Activated naive CD4-positive, alpha-beta T cell treated with anti-CD3 and anti-CD28 coated beads for 36 hours (primary cell): ENCODE measurements at places on chromosomes 3 and 15.

- DNase-seq, result no peak
These were observed 6.2 kb upstream of the NR2F2 start for GRCh38 chr15:96324192-96324895.

- DNase-seq, result no peak
These were observed 29.2 kb downstream of the GJD2 start for GRCh38 chr15:34725556-34725955.

- DNase-seq, result no peak
These were observed 139.9 kb downstream of the TJP1 start for GRCh38 chr15:29682361-29682760.

GRCh38 chr3:14829811-14830210, 11.0 kb downstream of the FGD5 start:
- DNase-seq, result no peak

DNA sequence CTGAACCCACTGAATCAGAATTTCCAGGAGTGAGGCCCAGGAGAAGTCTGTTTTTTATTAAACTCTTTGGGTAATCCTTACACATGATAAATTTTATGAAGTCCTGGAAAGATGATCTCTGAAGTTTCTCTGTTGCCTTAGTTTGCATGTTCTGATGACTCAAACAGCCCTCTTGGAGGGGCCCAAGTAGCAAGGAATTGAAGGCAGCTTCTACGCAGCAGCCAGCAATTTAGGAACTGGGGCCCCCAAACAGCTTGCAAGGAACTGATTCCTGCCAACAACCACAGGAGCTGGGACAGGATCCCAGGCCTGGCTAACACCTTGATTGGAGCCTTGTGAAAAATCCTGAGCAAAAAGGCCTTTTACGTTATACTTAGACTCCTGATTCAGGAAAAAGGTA, 5.4 kb upstream of the ACP3 start:
- DNase-seq, result no peak

- peak; percentile 80 for DNase-seq
These were observed 509.1 kb downstream of the SHQ1 start for GRCh38 chr3:72338942-72339669.

DNA sequence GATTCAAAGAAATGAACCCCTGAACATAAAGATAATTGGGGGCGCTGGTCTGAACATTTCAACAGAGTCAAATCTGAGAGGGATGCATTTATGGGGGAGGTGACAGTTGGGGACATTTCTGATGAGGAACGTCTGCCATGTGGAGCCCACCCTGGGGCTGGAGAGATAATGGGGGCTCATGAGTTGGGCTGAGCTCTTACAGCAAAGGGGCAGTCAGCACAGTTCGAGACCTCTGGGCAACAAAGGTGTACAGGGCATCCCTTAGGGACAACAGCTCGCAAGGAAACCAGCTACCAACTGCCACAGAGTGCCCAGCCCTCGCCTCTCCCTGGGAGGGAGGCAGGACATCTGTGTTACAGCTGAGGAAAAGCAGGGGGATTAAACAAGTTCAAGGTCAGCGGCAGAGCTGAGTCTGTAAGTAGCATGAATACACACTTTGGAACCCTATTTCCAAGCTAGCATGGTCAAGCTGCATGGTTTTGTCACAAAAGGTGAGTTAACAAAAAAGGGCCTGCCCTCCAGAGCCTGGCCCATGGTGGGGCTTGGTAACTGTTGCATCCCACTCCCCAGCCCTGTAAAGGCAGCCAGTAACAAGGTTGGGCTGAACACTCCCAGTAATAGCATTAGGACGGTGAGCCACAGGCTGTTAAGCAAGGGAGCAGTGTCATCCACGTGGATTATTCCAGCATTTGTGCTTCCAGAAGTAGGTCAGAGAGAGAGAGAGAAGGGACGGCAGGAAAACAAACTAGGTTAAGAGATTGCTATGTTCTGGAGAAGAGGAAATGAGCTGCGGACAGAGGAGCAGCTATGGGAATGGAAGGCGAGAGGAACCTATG, 4.3 kb downstream of the GNB5 start:
- no peak for DNase-seq

DNA sequence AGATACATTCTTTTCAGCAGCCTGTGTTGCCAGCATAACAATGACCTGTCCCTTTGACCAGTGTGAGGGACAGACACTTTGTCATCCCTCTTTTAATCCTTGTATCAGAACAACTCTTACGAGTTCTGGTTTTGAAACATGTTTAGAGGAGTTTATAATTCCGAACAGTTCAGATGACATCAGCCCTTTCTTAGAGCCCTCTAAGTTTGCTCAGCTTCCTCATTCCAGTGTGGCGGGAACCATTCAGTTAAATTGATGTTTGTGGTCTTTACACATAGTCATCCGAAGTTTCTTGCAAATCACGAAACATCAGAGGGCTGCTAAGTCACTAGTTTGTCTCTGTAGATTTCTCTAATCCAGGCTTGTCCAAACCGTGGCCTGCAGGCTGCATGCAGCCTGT, 102.5 kb downstream of the AKAP13 start:
- no peak for DNase-seq
